ENCODE measurements at places on chromosomes 5 and 9. TPM values are rescaled to one million over a fixed set of nuclear protein-coding genes. Genes with fewer than 3 reads are reported as not detected.
A peak's percentile ranks its signal among the peaks of the same experiment; 100 is the strongest.

The MCCC2 gene
- total RNA-seq: 28.6 TPM

The FBLL1 gene
- 0.44 TPM for total RNA-seq

The SPAAR gene
- total RNA-seq: 24.8 TPM

The HINT2 gene
- 37.4 TPM for total RNA-seq

The KLF4 gene
- total RNA-seq: 1.5 TPM

The CD72 gene
- total RNA-seq: not detected

GRCh38 chr9:82363198-82363597 lies 374.6 kb downstream of the SPATA31D1 start:
- DNase-seq: no peak

DNA sequence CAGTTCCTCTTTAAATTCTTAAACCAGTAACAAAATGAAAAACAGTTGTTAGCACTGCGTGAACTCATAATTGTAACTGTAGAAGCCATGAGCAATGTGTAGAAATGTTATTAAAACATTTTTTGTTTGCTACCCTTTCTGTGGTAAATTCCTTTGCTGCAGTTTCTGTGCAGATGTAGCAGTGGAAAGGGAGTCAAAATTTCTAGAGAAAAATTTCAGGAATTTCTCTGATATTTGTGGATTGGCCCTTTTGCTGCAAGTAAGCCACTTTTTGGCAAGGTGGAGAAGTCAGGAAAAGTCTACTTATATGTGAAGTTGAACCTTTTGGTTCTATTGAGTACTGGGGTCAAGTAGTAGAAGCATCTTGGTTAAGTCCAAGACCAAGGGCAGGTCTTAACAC lies 10.1 kb downstream of the FBXL7 start:
- no peak for DNase-seq

GRCh38 chr9:105978336-105978735 lies 284.0 kb downstream of the TMEM38B start:
- no peak for DNase-seq

GRCh38 chr5:116730706-116731105 lies 156.1 kb upstream of the SEMA6A start:
- no peak for DNase-seq

- peak; percentile 37 for DNase-seq
These were observed 39.5 kb downstream of the CD180 start for GRCh38 chr5:67156976-67157583.

DNA sequence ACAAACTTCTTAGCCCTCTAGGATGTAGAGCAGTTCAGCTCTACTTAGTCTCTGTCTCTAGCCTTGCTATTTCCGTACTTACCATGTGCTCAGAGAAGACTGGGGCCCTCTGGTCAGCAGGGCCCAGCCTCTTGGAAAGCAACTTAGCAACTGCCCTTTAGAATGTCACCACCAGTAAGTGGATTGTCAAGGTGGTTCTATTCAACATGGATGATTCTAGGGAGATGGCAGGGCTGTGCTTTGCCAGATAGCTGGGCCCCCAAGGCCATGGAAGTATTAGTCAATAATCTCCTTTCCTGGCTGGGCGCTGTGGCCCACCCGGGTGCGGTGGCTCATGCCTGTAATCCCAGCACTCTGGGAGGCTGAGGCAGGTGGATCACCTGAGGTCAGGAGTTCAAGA lies 177.6 kb upstream of the MVB12B start:
- no peak for DNase-seq

- DNase-seq: no peak
These were observed 75.4 kb upstream of the CTNNA1 start for GRCh38 chr5:138677782-138678181.

DNA sequence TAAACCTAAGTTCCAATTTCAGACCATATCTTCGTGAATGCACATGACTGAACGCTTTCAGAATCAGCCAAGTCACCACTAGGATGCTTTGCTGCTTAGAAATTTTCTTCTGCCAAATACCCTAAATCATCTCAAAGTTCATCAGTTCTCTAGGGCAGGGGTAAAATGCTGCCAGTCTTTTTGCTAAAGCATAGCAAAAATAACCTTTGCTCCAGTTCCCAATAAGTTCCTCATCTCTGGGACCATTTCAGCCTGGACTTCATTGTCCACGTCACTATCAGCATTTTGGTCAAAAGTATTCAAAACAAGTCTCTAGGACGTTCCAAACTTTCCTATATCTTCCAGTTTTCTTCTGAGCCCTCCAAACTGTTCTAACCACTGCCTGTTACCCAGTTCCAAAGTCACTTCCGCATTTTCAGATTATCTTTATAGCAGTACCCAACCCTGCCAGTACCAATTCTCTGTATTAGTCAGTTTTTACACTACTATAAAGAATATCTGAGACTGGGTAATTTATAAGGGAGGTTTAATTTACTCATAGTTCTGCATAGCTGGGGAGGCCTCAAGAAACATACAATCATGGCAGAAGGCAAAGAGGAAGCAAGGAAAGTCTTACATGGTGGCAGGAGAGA lies 74.8 kb downstream of the NR3C1 start:
- no peak for DNase-seq

DNA sequence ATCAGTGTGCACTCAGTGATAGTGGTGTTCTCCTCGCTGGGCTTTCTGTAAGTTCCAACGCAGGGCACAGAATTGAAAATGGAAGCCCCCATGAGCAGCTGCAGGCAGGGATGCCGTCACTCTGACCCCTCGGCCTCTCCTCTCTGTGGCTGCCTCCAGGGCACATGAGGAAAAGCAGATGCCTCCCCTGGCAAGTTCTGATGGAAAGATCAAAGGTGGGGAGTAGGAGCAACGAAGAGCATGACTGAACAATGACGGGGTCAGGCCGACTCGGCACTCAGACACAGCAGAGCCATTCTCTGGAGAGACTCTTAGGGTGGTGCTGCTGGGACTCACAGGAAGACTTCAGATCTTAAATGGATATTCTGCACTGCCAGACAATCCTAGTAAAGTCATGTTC lies 65.6 kb upstream of the CKMT2 start:
- no peak for DNase-seq

GRCh38 chr5:68544648-68545552 lies 329.3 kb downstream of the PIK3R1 start:
- DNase-seq: no peak

DNA sequence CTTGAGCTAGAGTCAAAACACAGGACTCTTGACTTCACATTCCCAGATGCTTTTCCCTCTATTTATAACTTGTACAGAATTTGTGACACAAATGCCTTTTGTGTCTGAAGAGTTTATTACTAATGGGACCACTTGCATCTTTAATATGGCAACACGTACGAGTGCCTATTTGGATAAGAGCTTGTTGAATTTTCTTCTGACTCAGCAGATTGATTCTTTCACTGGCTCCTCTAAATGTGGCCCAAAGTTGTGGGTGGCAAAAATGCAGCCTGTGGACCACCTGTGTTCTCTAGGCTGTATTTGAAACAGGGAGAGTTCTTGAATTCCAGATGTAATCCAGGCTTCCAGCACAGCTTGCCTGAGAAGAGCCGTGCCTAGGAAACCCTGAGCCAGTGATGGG lies 34.1 kb upstream of the ERCC6L2 start:
- DNase-seq: no peak

DNA sequence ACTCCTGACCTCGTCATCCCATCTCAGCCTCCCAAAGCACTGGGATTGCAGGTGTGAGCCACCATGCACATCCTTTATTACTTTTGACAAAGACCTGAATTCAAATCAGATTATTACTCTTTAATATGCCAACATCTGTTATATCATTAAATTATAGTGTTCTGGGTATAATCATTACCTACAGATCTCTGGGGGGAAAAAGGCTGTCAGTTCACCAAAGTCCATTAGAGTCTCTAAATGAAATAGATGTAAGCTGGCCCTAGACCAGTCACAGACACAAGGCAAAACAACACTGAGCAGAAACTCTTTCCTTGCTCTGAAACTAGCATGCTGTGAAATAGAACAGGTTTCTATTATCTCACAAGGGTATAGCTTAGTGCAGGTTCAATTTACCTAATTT lies 21.6 kb upstream of the TRIO start:
- no peak for DNase-seq

GRCh38 chr5:143117821-143118220 lies 285.7 kb downstream of the NR3C1 start:
- DNase-seq: no peak

Data from endothelial cell of umbilical vein (primary cell).